ENCODE measurements at places on chromosomes 6 and 20.
A peak's percentile ranks its signal among the peaks of the same experiment; 100 is the strongest.

DNA sequence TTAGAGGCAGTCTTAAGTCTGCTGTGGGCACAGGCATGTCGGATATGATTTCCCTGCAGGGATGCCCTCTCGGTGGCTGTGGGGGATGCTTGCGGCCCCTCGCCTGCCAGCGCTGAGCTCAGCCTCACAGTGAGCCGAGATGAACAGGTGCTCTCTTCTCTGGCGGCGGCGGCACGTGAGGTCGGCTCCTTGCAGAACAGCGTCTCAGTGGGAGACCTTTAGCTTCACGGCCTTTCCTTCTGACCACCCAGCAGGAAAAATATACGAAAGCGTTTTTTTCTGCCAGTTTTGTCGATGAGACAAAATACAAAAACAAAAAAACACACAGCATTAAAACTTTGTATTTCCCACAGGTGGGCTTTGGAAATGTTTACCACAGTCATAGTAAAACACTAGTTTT is 23.6 kb downstream of the FOXA2 start:
- no peak for DNase-seq

DNA sequence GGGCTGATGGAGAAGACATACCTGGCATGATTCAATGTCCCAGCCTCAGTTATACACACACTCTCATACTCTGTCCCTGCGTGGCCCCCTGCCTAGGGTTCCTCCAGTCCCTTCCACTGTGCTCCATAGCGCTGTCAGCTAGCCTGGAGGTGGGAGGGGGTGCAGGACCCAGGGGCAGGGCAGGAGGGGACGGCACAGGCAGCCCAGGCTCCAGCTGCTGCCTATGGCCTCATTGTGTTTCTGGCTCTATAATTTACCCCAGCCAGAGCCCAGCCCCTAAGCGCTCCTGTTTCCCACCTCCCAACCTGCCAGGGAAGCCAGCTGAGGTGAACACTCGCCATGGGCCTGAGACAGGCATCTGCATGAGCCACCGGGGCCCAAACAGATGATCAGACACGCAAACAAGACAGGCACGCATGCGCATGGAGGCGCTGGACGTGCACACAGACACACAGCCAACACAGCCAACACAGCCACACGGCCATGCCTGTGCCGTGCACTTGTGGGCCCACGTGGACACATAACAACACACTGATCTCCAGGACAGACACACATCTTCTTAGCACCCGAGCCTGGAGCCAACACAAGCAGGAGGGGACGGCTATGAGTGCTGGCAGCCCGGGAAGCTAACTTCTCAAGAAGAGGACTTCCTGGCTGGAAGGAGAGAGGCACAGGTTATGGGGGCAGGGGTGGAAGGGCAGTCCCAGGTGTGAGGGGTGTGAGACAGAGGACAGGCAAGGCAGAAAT is 124.9 kb downstream of the GRM4 start:
- DNase-seq, result no peak

DNA sequence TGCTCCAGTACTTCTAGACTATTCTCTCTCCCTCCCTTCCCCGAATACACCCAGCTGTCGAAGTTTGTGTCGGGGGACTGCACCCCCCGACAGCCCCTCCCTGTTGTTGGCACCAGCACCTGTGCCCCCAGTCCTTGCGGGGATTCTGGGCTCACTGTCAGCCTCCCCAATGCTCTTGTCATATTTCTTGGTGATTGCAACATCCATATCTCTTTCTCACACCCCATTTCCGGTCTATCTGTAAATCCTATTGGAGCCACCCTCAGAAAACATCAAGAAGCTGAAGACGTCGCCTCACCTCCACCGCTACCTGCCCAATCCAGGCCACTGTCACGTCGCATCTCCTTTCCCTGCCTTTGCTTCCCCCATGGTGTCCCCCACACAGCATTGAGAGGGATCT is 32.6 kb upstream of the VSTM2L start:
- no peak for DNase-seq

- DNase-seq, result no peak
Observed at GRCh38 chr20:3706774-3707507, 5.5 kb downstream of the SIGLEC1 start.

DNA sequence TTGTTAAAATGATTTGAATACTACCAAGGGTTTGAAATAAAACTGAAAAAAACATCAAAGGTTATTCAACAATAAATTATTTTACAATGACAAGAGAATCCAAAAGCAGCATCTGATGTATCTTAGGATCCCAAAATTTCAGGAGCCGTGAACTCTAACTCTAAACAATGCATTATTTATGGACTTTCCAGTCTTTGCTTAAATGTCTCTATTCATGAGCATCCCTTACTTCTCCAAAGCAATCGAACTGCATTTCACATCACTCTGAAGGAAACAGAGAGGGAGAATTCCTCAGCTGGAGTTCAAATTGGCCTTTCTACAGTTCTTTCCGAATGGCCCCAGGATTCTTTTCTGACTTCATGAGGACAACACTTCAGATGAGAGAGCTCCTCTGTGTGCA is 229.1 kb downstream of the CBLN4 start:
- DNase-seq, result no peak

DNA sequence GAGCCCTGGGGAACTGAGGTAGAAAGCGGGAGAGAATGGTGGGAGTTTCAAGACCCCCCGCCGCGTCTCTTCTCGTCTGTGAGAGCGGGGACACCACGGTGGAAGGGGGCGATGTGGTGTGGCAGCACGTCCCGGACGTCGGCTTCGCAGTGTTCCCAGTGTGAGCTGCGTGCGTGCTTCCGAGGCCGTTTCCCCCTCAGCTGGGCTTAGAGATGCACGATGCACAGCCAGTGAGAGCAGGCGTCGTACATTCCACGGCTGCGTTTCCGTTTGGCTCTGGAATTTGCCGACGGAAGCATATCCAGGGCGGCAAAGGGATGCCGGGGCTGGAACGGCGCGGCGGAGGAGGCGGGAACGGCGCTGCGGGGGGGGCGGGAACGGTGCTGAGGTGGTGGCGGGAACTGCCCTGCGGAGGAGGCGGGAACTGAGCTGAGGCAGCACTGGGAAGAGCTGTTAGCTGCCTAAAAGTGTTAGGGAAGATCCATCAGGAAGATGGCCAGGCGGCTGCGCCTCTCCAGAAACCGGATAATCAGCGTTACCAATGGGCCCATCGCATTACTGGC is 37.7 kb downstream of the KIF25 start:
- DNase-seq, result no peak

DNA sequence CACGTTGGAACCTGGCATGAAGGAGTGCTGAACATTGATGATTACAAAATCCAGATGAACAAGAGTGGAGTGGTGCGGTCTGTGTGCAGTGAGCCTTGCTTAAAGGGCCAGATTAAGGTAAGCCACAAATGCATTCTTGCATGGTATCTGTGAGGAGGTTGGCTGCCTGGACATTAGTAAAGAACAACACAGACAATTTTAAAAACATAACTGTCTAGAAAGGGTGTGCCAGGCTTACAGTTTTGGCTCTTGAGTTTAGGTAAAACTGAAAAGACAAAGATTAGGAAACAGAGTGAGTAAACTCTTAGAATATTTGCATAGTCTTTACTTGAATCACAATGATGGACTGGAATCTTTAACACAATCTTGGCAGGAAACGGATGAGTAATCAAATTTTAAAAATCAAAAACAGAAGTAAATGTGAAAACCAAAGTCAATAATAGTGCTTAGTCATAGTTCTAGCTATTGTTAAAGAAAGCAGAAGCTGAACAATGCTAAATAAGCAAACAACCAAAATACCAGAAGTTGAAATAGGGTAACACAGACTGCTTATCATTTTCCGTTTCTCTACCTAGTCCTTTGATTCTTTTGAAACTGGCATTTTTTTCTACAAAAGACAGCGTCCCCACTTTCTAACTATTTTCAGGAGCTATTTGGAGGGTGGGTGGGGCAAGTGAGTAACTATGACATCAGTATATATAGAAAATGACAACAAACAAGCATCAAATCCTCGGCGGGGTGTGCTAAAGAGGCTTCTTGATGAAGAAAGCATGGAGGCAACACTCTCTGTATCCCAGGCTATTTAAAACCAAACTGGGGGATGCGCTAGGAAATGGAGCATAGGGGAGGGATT is 185.8 kb upstream of the RAB32 start:
- peak; percentile 8 for DNase-seq

- no peak for DNase-seq
Observed at GRCh38 chr6:15456422-15456821, 206.4 kb downstream of the DTNBP1 start.

- DNase-seq, result no peak
Observed at GRCh38 chr6:116444575-116444974, 16.6 kb upstream of the CALHM6 start.

DNA sequence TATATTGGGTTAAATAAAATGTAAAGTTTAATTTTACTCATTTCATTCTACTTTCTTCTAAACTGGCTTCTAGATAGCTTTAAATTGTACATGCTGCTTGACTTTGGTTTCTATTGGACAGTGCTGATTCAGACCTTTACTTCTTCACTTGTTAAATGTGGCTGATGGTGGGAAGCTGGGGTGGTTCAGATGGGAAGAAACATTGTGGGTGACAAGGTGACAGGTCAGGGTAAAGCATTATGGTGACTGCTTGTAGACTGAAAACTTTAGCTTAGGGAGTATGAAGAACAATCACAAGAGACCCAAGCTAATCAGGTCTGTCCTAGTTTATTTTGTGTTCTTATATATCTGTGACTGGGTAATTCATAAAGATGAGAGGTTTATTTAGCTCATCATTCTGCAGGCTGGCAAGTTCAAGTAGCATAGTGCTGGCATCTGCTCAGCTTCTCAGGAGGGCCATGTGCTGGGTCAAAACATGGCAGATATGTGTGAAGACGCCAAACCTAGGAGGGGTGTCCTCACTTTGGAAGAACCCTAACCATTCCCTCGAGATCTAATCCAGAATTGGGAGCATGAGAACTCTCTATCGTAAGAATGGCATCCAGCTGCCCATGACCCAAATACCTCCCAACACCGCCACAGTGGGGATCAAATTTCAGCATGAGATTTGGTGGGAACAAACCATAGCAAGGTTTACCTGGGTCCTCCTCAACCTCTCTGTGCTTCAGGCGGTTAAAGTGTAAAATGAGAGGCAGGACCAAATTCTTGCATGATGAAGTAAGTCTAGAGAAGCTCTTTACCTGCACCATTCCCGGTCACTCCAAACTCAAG is 102.8 kb downstream of the FYN start:
- no peak for DNase-seq

DNA sequence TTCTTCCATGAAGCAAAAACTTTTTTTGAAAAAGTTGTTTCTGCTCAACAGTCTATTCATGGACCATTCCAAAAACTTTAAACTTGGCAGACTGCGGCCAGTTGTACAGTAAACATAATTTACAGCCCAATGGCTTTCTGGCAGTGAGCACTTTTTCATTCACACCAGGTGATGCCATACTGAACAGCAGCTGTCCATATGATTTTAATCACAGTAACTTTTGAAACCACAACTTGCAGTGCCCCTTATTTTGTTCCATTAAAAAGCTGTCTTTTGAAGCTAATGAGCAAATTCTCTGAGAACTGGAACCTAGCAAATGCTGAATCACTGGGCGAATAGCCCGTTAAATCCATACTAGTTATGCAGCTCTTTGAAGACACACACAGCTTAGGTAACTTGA is 576.6 kb downstream of the PTPRT start:
- no peak for DNase-seq

DNA sequence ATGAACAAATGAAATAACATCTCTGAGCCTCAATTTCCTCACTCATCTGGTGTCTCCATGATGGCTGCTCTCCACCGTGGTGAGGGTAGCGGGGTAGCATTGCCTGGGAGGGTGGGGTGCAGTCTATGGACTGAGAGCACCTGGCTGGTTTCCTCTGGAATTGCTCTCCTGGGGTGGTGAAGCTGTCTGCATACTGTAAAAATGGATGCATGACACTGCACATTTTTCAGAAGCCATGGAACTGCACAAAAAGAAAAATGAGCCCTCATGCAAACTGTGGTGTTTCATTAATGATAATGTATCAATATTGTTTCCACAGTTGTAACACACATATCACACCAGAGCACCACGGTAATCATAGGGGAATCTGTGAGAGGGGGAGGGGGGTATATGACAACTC is 12.1 kb upstream of the ITPR3 start:
- DNase-seq, result no peak

DNA sequence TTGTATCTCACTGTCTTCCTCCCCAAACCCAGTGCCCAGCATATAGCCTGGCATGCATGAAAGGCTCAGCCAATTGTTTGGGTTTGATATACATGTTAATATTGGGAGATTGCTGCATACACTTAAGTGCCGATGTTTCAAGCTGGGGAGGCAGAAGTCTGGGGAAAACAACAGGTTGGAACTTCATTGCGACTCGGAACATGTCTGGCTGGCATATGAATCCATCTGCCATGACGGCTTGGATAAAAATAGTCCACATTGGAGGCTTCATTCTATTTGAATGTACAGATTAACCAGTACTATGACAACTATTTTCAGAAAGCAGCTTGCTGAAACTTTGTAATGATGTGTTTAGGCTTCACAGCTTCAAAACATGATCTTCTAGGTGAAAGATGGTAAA is 261.0 kb downstream of the CDH26 start:
- no peak for DNase-seq

DNA sequence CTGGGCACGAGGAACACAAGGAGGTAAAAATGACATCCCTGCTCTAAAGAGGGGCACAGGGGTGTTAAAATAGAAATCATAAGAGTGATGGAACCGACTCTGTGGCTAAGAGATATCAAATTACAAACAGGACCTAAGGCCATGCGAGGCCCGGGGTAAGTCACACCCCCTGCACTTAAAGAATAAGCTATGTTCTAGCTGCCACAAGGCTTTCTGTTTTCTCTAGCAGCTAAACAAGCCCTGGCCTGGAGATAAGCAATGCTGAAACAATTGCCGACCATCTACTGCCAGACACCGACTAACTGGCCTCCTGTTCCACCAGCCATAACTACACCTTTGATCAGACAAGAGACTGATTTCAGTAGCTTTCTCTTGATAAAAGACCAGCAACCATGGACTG is 32.4 kb downstream of the MDGA1 start:
- DNase-seq, result no peak

- no peak for DNase-seq
Observed at GRCh38 chr6:156699017-156699421, 78.2 kb upstream of the ARID1B start.

- no peak for DNase-seq
Observed at GRCh38 chr6:12803486-12803885, 86.9 kb downstream of the PHACTR1 start.

DNA sequence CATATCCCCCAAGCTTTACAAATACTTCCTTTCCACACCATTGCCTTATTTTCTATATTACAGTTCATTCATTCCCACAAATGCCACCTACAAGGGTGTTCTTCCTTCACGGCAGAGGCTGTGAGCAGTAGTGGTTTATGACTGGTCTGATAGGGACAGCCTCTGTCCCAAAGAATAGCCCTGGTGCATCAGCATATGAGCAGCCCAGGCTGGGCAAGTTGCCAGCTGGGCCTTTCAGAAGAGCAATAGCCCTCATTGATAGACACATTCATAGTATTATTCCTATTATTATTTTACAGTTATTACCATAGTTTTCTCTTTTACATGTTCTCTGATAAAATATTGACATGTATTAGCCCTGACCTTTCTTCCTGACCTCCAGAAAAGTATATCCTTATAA is 149.9 kb downstream of the MMS22L start:
- DNase-seq, result no peak

- no peak for DNase-seq
Observed at GRCh38 chr6:163986313-163986712, 571.8 kb downstream of the QKI start.

GRCh38 chr20:61170496-61171320 is 81.4 kb upstream of the CDH4 start:
- DNase-seq, result no peak

GRCh38 chr6:35388030-35388429 is 45.7 kb downstream of the PPARD start:
- no peak for DNase-seq

Data from GM12864 (cell line).